ENCODE measurements at places on chromosomes 13 and 19.
A peak's percentile ranks its signal among the peaks of the same experiment; 100 is the strongest.

GRCh38 chr19:3497757-3498520 lies 2.5 kb downstream of the DOHH start:
- no peak for DNase-seq

DNA sequence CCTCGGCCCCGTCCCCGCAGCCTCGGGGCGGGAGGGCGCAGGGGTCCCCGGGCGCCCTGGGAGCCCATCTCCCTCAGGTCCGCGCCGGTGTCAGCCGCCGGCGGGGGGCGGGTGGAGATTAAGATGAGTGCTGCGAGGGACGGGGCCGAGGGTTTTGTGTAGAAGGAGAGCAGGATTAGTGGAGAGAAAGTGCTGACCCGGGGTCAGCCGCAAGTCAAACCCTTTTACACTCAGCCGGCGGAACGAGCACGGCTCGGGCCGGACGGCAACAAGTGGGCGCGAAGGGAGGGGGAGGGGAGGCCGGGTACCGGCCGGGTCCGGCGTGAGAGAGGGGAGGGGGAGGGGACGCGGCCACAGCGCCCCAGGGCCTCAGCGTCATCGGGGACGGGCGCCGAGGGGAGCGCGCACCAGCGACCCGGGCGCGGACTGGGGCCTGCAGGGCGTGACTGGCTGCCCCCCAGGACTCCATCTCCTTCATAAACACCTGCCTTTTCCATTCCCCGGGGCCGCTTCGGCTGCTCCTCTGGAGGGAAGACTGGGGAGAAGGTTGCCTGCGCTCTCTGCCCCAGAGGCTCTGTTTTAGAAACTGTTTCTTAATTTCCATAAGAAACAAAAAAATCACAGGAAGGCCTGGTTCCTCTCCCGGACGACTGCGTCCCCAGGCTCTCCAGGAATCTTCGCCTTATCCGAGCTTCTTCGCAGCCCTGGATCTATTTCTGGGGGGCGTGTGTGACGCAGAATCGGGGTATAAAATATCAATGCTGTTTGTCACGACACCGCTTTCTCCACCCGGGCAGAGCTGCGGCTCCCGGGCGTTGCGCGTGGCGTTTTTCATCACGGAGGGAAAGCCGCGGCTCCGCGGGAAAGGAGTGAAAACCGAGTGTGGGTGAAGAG lies 6.5 kb downstream of the SOX1 start:
- DNase-seq, result no peak

GRCh38 chr13:32024750-32025149 lies 6.8 kb upstream of the FRY start:
- no peak for DNase-seq

- no peak for DNase-seq
Observed at GRCh38 chr13:106533943-106534638, 1.4 kb downstream of the EFNB2 start.

DNA sequence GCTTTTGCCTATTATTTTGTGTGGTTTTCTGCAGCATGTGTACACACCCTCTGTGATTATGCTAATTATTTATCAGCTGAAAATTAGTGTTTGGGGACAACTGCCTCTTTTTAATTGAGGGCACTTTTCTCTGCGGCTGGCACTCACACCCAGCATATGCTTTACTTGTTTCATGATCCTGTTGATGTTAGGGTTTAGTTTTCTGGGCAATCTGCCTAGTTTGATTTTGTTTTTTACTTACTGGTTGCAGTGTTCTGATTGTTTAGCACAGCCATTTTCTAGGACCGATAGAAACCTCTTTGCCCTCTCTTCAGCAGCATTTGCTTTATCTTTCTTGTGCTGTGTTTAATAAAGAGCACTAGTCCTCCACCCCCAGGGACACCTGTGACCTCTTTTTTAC lies 161.6 kb downstream of the PAN3 start:
- no peak for DNase-seq

- DNase-seq, result no peak
Observed at GRCh38 chr19:12985049-12985776, 10.1 kb upstream of the NFIX start.

DNA sequence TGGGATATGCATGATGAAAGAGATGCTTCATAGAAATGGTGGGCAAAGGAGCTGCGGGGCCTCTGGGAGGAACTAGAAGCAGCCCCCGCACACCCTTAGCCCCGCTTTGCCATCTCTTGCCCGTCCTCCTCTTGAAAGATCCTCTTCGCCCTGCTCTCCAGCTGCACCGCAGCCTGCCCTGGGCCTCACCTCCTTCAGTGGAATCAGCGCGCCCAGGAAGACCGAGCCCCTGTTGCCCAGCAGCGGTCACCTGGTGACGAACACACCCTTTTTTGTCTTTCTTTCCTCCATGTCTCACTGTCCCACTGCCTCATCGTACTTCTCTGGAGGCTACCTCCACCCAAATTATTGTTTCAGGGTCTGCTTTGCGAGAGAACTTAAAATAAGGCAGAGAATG lies 807.6 kb downstream of the UQCRFS1 start:
- DNase-seq, result no peak

DNA sequence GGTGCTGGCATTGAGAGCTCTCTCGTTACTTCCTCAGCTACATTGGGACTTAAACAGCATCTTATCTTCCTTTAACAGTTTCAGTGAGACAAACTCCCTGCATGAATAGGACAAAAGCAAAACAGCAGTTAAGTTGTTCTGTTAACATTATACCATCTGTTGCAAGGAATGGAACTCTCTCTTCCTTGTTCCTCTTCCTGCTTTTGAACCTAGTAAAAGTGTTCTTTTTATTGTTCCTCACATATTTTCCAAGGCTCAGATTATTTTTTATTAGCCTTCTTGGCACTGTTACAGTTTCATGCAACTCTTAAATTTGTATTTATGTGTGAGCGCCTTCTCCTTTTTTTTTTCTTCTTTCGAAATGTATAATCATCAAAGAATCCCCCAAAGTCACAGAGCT lies 202.6 kb upstream of the UFM1 start:
- DNase-seq, result no peak

DNA sequence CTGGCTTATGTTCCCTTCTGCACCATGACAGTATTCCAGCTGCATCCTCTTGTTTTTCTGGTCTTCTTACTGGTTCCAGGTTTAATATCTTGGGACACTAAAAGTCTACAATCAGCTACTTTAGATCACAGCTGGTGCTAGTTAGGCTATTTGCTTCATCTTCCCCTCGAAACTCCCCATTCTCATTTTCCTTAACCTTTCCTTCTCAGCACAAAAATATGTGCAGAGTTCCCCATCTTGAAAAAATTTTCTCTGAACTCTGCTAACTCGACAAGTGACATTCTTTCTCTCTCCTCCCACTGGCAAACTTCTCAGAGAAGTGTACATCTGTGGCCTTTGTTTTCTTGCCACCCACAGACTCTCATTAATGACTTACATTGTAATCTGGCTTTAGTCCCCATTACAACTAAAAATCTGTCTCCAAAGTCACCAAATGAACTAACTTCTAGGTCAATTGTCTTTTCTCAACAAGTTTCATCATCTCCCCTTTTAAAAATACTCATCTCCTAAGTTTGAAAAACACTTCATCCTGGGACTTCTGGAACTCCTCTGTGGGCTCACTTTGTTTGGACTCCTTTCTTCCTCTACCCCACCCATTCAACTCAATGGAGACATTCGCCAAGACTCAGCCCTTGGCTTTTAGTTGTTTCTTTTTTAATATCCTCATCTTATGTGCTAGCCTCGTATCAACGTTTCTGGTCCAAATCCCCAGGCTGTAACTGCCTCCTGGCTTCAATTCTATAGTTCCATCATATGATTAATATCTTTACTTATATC lies 7.1 kb upstream of the KL start:
- no peak for DNase-seq

DNA sequence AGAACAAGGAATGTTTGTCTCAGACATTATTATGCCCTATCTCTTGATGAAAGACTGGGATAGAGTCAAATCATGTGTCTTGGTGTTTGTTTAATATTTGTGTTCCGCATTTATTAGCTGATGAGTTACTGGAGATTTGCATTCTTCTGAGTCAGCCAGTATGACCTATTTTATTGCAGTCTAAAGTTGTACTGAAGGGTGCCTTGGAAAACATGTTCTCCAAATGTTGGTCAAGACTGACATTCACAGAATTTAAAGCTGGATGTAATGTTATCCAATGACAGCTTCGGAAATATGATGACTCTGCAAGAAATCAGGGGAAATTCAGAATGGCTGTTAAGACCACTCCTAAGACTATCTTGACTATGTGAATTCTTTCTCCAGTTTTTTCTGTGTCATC lies 134.0 kb downstream of the KCNRG start:
- no peak for DNase-seq

DNA sequence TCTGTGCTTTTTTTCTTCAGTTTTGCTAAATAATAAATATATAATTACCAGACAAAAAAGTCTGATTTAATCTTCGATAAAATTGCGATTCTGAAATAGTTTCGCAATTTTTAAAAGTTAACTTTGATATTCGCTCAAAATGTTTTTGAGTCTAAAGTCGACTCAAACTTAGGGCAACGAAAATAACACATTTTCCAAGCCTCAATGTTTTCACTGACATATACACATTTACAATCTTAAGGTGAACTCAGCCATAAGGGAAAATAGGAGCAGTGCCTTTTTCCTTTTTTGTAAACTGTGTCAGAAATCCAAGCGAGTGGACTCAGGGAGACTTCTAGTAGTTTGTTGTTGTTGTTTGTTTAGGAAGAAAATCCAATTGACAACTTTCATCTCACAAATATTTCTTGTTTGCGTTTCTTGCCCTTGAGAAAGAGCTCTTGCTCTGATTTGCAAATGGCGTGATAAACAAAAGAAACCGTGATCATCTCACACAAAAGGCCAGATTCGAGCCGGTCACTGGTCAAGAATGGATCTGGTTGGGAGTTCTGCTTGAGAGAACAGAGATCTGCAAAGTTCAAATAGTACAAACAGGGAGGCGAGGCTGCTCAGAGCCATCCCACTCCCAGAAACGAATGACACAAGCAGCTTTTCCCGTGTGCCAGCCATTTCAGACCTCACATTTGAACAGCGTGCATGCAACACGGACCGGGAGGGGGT lies 2.1 kb downstream of the SOX21 start:
- no peak for DNase-seq

GRCh38 chr19:17448131-17448967 lies at the start of gene TMEM221:
Gene TMEM221 (minus strand): TSS chr19:17448668. CDS start chr19:17448462, 206 bp downstream.
- no peak for DNase-seq

GRCh38 chr13:81207636-81208035 lies 866.7 kb upstream of the SPRY2 start:
- no peak for DNase-seq

GRCh38 chr19:55454787-55455243 lies 6.6 kb downstream of the ISOC2 start:
- no peak for DNase-seq

DNA sequence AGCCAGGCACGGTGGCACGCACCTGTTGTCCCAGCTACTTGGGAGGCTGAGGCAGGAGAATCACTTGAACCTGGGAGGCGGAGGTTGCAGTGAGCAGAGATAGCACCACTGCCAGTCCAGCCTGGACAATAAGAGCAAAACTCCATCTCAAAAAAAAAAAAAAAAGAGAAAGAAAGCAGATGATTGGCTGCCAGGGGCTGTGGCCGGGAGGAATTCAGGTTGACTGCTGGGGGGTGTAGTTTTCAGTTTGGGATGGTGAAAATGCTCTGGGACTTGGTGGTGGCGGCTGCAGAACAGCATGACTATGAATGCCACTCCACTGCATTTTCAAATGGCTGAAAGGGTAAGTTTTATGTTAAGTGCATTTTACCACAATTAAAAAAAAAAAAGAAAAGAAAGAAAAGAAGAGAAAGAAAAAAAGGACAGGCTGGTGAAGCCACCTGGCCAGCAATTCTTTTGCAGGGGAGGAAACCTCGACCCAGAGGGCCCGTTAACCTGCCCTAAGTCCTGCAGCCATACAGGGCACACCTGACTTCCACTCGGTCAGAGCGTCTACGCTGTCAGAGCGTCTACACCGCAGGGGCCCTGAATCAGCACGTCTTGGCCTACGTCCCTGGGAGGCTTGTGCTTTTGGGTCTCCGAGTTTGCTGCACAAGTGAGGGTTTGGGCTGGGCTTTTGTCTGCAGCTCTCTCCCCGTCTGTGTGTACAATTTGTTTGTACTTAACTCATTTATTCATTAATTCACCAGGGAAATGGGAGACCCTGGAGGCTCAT lies 3.6 kb downstream of the ISOC2 start:
- no peak for DNase-seq

- DNase-seq, result no peak
Observed at GRCh38 chr19:50020481-50020880, 4.7 kb downstream of the VRK3 start.

DNA sequence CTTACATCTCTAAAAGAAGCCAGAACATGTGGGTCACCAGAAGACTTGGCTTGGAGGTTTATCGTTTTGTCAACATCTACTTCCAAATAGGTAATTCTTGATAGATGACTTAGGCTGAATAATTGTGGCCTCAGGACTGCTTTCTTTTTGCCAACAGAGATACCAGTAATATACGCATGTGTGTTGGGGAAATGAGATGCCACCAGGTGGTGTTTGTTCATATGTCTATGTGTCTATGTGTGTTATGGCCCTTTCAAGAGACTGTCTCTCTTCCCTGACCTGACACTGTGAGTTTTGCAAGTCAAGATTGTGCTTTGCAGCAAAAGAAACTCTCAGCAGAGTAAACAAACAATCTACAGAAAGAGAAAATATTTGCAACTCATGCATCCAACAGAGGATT lies 31.6 kb upstream of the METTL21C start:
- no peak for DNase-seq

GRCh38 chr13:31369213-31369612 lies 169.4 kb downstream of the B3GLCT start:
- DNase-seq, result no peak

GRCh38 chr13:111398715-111399299 lies 78.4 kb downstream of the TEX29 start:
- DNase-seq, result no peak

DNA sequence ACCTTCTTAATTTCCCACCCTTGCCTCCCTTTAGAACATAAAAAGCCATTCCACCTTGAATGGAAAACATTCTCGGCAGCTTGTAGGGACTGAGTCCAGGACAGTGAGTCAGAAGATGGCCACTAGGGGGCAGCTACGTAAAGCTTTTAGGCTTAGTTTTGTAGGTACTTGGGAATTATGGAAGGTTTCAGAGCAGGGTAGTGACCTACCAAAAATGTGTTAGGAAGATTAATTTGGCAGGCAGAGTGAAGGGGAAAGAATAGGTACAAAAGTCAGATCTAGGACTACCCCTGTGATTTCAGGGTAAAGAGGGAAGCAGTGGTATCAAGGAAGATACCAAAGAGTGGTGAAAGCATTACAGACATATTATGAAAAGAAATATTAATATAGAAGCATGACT lies 198.4 kb downstream of the NDFIP2 start:
- DNase-seq, result peak; percentile 40

DNA sequence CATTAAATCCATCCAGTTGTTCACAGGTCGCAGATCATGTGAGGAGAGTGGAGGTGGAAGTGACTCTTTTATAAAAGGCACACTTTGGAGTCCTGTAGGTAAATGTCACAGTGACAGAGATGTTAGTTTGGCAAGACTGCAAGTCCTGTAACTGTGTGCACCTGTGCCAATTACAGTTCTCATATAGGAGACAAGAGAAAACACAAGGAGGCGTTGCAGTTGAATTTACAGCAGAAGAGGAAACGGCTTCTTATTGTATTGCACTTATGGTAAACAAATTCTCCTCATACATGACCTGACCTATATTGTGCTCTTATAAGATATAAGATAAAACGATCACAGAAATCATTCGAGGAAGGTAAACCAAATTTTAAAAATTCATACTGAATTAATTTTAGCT lies 732.8 kb upstream of the SLC10A2 start:
- DNase-seq, result no peak

All from NCI-H2107 (cell line).